Ureter (tissue), 1 donor: ENCODE measurements at places on chromosomes 16 and 17. TPM values are rescaled to one million over a fixed set of nuclear protein-coding genes. Genes with fewer than 3 reads are reported as not detected.

DNA sequence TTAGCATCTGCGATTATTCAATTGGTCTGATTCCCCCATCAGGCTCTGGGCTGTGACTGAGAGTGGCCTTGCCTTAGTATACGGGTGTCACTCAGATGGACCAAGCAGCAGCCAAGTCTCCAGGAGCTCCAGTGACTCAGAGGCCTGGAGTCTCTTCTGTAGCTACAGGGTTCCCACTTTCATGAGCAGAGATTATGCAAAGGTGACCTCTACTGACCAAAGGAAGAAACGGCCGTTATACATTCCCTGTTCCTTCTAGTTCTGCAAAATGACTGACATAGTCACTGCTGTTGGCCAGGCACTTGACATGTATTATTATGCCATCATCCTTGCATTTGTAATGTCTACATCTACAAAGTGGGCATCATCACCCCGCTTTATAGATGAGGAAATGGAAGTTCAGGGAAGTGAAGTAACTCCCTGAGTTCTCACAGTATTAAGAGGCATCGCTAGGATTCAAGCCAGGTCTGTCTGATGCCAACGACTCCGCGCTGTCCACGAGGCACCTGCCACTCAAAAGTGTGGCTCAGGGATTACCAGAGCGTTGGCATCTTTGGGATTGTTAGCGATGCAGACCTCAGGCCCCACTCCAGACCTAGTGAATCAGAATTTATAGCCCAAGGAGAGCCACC lies 23.3 kb downstream of the SLC38A7 start:
- peak; percentile 59 for DNase-seq

DNA sequence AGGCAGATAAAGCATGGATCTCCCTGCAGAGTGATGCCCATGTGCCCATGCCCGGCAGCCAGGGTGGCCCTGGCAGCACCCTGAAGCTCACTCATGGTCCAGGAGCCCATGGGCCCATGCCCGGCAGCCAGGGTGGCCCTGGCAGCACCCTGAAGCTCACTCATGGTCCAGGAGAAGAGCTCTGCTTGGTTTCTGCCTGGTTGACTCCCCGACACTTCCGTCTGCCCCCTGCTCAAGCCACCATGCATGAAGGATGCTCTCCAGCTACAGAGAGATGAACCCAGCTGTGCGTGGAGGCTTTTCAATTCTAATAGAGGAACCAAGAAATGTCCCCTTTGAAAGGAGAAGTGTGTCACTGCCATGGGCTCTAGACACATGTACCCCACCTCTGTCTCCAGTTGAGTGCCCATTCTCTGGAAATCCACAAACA lies 8.7 kb downstream of the CCL17 start:
- DNase-seq = no peak

The TPSB2 gene
- total RNA-seq = 36.9 TPM

DNA sequence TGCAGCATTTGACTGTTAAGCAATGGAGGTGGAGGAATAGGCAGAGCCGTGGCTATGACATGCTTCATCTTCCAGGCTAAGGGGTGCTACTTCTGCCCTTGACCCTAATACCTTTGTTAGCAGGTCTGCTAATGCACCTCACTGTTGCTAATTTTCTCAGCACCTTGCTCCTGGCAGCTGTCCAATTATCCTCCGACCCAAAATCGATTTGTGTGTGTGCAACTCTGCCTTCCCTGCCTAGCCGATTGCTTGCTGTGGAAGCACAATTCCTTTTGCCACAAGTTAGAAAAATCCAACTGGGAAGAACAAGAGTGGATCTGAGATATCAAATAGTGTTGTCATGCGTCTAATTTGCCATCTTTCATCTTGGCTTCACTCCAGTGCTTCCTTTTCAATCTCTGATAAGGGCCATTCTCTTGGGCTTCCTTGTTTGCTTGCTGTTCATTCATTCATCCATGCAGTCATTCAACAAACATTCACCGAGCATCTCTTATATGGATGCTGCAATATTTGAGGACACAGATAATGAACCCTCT lies 422.8 kb downstream of the RBFOX1 start:
- no peak for DNase-seq

GRCh38 chr16:9378876-9379275 lies 287.4 kb downstream of the HAPSTR1 start:
- DNase-seq = no peak

- peak; percentile 71 for DNase-seq
Measured at GRCh38 chr17:32876417-32877163, at the start of gene MYO1D. MYO1D (minus strand) TSS chr17:32877124; CDS start chr17:32876872, 252 bp downstream.

DNA sequence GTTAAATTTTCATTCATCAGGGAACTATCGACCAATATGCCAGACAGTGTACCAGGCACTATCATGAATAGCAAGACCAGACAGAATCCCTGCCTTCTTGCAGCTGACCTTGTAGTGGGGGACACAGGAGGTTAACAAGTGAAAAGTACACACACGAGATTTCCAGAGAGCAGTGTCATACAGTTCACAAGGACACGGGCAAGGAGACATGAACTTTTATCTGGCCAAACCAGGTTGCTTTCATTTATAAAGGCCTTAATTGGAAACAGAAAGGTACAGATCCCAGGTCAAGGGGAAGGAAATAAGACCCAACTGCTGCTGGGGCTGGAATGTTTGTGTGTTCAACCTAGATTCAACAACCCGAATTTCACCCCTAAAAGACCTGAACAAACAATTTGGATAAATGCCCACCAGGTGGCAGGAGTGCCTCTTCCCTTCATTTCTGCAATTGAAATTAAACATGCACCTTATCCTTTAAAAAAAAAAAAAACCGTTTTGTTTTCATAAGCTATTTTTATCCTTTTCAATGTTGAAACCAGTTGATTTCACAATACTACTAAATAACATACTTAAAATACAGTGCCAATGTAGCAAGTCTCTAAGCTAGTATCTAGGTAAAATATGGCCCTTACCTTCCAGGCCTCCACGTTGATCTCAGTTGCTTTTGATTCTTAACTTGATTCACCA lies 65.9 kb downstream of the EMP2 start:
- DNase-seq = peak; percentile 65

The TP53TG3D gene
- total RNA-seq = not detected

The TNP2 gene
- total RNA-seq = not detected

DNA sequence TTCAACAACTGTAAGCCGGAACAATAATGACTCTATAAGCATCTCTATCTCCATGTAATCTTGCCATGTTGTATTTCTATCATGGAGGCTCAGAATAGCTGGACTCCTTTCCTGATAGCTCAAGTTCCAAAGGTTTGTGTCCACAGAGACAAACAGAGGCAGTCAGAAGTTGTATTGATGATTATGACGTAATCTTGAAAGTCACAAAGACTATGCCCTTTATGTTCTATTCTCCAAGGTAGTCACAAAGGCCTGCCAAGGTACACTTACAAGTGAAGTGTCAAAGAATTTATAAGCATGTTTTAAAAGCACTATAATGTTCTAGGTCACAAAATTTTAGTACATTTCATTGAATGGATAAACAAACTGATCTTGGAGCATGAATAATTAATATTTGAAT lies 542.2 kb downstream of the CDH11 start:
- no peak for DNase-seq

DNA sequence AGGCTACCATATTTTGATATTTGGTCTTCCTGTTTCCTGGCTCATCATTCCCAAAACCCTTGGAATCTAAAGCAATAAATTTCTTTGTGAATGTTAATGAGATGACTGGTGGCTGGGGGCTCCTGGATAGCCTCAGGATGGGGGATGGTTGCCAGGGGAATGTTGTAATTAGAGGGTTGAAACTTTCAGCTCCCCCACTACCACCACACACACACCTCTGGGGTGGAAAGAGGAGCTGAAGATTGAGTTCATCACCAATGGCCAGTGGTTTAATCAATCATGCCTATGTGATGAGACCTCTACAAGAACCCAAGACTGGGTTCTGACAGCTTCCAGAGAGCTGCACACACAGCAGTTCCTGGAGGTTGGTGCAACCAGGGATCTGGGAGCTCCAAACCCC lies 59.1 kb downstream of the HS3ST3A1 start:
- no peak for DNase-seq

DNA sequence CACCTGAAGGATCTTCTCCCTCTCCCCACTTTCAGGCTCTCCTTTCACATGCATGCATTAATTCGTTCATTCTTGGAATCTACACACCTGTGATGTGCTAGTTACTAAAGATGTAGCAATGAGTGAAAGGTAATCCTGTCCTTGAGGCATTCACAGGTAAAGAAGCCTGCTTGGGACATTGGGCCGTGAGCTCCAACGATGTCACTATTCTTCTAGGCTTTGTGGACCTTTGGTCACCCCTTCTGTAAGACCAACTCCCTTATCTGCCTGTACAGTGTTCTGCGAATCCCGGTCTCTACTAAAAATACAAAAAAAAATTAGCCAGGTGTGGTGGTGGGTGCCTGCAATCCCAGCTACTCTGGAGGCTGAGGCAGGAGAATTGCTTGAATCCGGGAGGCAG lies 608.5 kb downstream of the MAF start:
- no peak for DNase-seq

- no peak for DNase-seq
Measured at GRCh38 chr16:89821438-89822187, 5.2 kb upstream of the FANCA start.

- no peak for DNase-seq
Measured at GRCh38 chr17:1124896-1125787, 54.6 kb downstream of the ABR start.

DNA sequence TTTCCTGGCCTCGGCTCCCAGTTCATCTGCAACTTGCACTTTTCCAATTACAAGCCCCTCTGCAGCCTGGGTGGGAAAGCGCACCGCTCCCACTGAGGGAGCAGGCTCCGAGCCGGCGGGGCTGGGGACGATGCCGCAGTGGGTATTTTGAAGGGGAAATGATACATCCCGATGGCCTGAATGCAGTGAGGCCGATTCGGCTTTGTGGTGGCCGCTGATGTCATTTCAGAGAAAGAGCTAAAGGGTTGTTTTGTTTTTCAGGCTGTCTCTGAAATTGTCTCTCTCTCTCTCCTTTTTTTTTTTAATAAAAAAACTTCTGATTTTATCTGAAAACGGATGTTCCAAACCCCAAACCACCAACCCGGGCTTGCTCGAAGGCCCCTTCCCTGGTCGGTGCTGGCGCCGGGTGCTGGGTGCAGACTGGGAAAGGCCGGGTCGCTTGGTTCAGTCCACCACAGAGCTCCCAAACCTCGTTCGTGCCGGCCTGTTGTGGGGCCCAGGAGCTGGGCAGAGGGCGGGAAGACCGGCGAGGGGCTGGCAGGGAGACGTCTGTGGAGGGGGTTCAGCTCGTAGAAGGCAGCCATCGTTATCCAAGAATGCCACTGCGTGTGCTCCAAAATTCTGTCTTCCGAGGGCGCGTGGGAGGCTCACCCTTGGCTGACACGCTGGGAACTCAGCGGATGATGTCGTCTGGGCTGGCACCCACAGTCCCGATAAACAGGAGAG lies 102.8 kb downstream of the FOXL1 start:
- peak; percentile 34 for DNase-seq

The LHX1 gene
- not detected for total RNA-seq

GRCh38 chr17:36720131-36720530 lies 118.7 kb downstream of the MRM1 start:
- DNase-seq = no peak

The STX1B gene
- total RNA-seq = 1.6 TPM

The C16orf54 gene
- total RNA-seq = 1.6 TPM

GRCh38 chr16:66953462-66954096 lies 7.5 kb upstream of the CES3 start:
- no peak for DNase-seq

DNA sequence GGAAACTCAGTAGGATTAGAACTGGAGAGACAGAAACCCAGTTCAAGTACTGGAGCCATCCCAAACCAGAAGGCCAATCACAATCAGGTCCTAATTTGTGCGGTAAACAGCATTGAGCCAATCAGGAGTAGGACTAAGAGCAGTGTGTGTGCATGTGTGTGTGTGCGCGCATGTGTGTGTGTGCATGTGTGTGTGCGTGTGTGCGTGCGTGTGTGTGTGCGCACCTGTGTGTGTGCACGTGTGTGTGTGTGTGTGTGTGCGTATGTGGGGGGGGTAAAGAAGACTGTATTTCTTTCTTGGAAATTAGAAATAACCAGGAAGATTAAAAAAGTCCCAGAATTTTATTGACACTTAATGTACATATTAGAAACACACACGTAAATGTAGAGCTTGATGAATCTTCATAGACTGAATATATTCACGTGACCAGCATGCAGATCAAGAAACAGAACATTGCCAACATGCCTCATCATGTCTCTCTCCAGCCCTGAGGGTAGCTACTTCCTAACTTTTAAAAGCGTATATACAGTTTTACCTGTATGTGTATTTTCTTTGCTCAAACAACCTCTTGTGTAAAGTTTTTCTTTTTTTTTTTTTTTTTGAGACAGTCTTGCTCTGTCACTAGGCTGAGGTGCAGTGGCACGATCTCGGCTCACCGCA lies 919 bp upstream of the DHRS7C start:
- DNase-seq = no peak

DNA sequence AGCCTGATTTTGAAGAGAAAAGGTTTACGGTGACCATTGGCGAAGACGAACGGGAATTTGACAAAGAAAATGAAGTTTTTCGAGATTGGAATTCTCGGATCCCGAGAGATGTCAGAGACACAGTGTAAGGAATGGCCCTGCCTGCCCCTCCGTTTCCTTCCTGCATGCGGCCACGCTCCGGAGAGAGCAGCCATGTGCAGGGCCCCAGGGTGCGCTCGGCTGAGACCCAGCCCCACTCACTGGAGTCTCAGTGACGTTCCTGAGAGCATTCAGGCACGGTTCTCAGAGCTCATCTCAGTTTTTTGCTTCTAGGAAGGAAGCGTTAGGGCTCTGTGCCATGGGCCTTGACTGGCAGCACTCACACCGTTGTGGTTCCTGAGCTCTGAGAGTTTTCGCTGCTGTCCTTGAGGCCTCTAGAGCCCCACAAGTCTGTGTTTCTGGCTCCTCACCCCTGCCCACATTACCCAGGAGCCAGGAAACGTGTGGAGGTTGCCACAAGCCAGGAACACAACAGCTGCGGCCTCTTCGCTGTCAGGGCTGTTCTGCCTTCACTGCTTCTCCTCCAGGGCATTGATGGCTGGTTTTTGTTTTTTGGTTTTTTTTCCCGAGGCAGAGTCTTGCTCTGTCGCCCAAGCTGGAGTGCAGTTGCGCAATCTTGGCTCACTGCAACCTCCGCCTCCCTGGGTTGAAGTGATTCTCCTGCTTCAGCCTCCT lies 29.8 kb downstream of the ZC3H18 start:
- no peak for DNase-seq

The TEKT3 gene
- 0.86 TPM for total RNA-seq
